Stimulated activated CD8-positive, alpha-beta memory T cell treated with anti-CD3 and anti-CD28 coated beads, Interleukin-7, amount 100 ng/mL, for 1 hour (primary cell): ENCODE measurements at places on chromosomes 1 and 21.

DNA sequence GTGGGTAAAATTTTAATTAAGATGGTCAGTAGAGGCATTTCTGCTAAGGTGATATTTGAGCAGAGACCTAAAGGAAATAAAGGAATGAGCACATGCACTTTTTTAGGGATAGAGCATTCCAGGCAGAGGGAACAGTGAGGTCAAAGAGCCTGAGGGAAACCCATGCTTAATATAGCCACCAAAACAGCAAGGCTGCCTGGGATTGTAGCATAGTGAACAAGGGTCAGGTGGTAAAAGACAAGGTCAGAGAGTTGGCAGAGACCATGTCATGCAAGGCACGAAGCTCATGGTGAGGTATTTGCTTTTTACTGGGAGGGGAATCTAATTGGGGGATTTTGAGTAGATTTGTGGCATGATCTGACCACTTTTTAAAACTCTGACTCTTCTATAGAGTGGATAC is 344.6 kb upstream of the LRRC7 start:
- no peak for DNase-seq

- DNase-seq = no peak
Measured at GRCh38 chr1:248778906-248779305, 23.3 kb upstream of the LYPD8 start.

- DNase-seq = no peak
Measured at GRCh38 chr1:60560701-60561100, 487.1 kb upstream of the C1orf87 start.

GRCh38 chr1:119648620-119649004 is 546 bp upstream of the ZNF697 start:
- DNase-seq = no peak

GRCh38 chr1:172185996-172186395 is 234.5 kb upstream of the C1orf105 start:
- no peak for DNase-seq

DNA sequence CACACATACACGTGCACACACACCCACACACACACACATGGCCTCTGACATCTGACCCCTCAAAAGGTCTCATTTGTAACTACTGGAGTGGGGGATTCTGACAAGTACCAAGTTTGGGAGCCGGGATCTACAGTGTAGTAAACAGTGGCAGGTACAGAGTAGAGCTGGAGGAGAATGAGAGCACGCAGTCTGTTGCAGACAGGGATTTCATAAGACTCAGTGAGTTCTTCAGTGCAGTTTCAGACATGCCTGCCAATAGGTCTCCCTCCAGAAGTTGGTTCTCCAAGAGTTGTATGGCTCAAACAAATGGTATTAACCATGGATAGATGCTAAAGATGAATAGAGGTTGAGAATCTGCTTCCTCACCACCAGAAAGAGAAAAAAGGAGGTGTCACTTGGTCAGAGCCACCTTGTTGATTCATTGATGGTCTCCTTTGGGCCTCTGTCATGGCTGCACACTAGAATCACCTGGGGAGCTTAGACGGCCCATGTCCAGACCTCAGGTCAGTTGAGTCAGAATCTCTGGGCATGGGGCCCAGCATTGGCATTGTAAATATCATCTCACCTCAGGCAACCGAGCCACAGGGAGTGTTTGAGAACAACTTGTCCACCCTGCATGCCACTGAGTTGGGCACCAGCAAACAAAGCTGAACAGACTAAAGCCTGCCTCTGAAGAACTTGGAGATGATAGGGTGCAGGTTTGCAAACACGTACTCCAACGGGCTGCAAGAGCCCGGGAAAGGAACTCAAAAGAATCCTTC is 122.1 kb downstream of the EDEM3 start:
- DNase-seq = no peak

DNA sequence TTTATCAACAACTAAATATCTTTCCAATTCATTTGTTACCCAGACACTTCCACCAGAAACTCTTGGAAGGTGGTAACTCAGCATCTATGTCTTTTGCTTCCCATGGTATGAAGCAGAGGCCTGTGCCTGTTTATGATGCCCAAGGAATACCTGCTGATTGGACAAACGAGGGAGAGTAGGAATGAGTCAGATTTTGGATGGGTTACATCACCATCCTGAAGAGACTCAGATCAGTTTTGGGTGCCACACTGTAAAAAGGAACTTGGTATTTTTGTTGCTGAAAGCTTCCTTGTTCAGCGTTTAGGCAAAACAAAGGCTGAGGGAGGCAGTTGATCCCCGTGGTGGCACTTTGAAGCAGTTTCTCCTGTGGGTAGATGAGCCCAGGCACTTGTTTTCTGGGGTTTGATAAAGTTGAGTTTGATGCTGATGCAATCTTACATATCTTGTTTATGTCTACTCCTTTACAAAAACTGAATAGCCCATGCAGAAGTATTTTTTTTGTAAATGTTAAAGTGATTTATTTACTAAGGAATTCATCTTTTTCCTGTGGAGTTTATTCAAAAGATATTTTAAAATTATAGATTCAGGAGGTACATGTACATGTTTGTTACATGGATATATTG is 26.7 kb upstream of the CYP4X1 start:
- no peak for DNase-seq

DNA sequence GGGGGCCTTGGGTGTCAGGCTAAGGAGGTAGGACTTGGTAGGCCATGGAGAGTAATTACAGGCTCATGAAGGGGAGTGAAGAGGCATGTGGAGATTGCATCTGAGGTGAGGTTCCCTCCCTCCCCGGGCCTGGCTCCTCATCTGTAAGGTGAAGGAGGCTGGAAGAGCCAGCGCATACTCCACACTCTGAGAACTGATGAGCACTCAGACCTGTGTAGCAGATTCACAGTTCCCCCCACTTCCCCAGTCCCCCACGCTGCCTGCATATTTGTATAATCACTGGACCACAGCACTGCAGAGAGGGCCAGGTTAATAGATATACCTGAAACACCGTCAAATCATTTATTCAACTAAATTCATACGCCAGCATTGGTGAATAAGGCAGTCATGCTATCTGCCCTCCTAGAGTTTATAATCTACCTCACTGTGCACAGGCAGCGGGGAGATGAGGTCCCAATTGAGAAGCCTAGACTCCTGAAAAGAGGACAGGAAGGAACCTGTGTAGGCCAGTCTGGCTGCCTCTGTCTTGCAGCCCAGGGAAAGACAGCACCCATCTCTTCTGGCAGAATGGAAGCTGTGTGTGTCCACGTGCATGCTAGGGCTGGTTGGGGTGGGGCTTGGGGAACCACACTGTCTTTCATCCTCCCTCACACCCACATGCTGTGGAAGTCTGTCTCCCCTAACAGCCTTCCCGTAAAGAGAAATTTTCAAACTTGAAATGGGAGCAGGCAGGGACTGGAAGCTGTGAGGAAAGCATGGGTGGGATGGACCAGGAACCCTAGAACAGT is 110.6 kb upstream of the ATP1A1 start:
- no peak for DNase-seq

DNA sequence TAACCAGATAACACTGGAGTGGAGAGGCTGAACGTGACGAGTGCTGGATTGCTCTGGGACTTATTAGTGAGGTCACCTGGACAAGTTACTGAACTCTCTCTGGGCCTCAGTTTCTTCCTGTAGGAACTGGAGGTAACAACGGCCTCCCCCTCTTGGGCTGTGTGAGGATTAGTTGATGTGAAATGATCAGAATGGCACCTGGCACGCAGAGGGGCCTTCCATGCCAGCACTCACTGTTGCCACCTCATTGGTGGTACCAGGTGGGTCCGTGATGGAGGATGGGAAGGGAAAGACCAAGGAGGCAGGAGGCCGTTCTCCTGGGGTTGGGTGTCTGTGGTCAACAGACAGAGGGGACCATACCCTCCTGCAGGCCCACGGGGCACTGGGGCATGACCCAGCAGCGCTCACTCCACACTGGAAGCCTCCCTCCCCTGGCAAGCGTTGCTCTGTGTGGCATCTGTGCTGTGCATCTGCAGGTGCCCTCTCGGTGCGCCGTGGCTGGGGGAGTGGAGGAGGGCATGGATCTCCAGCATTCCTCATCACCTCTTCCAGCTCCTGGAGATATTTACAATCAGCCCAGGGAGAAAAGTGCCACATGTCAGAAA is 349.5 kb upstream of the VAMP3 start:
- DNase-seq = no peak

- DNase-seq = no peak
Measured at GRCh38 chr1:71521655-71522264, 440.9 kb upstream of the ZRANB2 start.

DNA sequence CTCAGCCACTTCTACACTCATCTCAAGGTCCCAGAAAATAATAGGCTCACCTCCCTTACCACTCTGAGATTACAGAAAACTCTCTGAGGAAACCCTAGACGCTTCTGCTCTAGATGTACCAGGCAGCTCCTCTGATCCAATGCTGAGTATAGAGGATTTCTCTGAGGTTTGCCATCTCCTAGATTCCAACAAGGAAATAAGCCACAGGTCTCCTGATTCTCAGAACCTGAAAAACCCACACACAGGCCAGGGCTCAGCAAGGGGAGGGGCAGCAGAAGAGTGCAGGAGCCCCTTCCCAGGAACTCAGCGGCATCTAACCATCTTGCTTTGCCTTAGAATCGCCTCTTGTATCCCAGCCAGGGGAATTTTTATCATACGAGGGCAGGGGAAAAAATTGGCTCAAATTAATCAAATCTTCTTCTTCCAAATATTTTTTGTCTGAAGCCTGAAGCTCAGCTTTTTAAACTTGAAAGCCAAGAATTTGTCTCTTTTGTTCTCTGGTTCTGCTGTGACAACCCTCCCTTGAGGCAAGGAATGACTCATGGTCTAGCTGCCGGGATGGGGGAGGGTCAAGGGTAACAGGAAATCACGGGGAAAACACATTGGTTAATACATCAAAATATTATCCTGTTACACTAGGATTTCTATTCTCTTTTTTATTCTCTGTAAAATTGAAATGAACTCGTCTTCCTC is 30.8 kb downstream of the GORAB start:
- no peak for DNase-seq

GRCh38 chr1:219990782-219991510 is 55.4 kb downstream of the EPRS1 start:
- no peak for DNase-seq

GRCh38 chr1:24505816-24506215 is 3.2 kb downstream of the RCAN3 start:
- no peak for DNase-seq

DNA sequence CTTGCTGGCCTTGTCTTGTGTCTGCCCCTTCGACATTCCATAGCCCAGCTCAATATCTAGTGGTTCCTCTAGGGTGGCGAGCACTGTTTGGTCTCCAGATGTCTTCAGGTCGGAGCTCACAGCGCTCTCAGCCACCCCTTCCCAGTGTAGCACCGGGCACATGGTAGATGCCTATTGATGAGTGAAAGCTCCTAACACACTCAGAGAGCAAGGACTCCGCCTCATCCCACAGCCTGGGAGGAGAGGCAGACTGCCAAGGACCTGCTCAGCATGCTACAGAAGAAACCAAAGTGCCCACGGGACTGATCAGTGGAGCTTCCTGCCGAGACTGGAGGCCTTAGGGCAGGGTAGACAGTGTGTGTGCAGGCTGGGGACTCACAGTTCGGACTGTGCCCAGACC is 10.9 kb downstream of the PCSK9 start:
- DNase-seq = no peak

DNA sequence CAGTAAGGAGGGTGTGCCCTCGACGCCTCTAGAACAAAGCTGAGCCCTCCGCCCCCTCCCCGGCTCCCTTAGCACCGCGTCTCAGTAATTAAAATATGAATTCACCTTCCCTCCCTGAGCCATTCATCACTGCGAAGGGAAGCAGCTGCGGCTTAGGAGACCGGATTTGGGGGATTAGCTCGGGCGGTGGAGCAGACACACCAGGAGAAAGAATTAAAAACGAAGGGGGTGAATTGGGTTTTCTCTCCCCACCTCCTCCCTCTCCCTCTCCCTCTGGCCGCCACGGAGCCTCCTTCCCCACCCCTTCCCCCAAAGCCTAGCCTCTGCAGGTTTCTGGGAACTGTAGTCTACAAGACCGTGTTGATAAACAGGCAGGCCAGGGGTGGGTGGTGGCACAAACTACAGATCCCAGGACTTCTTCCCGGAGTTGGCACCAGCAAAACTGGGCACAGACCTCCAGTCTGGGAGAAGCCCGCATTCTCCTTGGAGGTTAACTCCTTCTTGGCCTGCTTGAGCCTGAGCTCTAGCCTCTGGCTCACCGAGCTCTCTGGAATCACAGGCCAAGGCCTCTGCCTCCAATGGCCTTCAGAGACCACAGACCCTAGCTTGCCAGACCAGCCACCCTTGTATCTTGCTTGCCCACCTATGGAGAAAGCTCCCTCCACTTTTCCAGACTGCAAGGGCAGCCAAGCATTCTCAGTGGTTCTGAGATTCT is 10.8 kb downstream of the BLACAT1 start:
- no peak for DNase-seq

DNA sequence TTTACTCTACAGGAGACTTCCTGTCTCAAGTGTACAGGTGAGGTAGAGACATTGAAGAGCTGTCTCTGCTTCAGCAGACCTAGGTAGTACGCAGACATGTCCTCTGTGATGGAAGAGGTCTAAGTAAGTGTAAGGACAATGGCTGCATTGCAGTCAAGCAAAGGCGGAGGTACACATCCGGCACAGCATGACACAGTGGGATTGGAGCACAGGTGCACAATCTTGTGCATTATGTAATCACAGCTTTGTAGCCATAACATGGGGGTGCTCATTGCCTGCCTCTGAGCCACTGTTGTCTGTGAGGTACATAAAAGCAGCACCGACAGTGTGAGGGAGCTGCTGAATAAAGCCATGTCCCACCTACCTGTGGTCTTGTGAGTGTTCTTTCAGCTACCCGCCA is 66.4 kb upstream of the CCDC190 start:
- no peak for DNase-seq

GRCh38 chr21:38597421-38597820 is 99.1 kb upstream of the ERG start:
- no peak for DNase-seq

- DNase-seq = no peak
Measured at GRCh38 chr21:45149021-45149420, 74.6 kb downstream of the ADARB1 start.

DNA sequence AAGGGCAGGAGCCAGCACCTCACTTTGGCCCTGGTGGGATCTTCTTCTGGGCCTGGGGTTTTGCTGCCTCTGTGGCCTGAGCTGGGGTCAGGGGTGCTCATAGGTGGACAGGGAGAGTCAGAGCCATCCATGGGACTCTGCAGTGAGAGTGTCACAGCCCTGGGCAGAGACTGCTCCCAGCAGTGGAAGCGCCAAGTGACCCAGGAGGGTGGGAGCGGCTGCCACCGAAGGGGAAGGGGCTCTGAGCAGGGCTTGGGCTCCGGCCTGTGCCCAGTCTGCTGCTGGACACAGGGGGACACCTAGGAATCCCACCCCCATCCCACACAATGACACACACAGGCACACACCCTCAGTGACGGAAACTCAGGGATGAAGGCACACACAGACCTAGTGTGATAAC is 368 bp downstream of the CLCNKB start:
- DNase-seq = no peak

- DNase-seq = no peak
Measured at GRCh38 chr1:228987286-228987685, 252.0 kb downstream of the RHOU start.

DNA sequence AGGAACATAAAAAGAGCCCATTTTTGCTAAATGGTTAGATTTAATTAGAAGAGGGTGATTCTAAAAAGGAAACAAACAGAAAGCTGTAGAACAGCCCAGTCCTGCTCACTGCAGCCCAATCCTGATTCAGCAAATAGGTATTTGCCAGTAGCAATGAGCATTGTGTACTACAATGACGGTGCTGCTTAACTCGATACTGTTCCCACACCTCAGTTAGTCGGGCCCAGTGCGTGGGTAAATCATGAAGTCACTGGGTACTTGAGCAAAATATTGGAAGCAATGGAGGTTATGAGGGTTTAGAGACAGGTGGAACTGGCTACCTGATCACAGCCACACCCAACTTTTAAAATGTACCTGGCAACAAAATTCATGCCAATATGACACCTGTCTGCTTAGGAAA is 101.5 kb upstream of the ADGRL2 start:
- no peak for DNase-seq
